ENCODE measurements at places on chromosomes 12 and 14.
A peak's percentile ranks its signal among the peaks of the same experiment; 100 is the strongest.

- H3K27ac ChIP-seq, result no peak overlapping the region
- DNase-seq, result no peak
- H3K4me3 ChIP-seq, result no peak overlapping the region
- H3K27me3 ChIP-seq, result peaks cover 20% of the 10 kb centered on the region
- H3K36me3 ChIP-seq, result no peaks in the 10 kb centered on the region
Observed at GRCh38 chr12:2092890-2093289, 40.1 kb downstream of the CACNA1C start.

GRCh38 chr14:75831952-75832351 lies 149.8 kb downstream of the TGFB3 start:
- H3K27me3 ChIP-seq, result no peaks in the 10 kb centered on the region
- no peak for DNase-seq
- H3K4me3 ChIP-seq, result no peak overlapping the region
- H3K4me1 ChIP-seq, result no peaks in the 10 kb centered on the region

DNA sequence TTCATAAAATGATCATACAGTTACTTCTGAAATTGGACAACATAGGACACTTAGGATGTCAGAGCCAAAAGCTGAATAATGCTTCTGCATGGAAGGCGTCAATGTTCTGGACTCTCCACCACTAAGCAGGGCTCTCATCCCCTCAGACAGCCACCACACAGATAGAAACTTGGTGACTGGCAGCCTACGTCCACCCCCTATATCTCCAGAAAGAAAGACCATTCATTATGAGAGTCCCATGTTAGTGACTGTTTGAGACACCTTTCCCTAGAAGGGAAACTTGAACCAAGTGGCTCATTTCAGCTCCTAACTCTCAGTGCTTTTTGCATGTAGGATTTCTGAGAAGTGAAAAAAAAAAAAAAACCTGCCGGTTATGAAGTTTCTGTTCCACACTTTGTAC lies 251.0 kb upstream of the FKBP4 start:
- peak overlapping the region; percentile 37 for H3K4me3 ChIP-seq
- peak overlapping the region; percentile 81 for H3K27ac ChIP-seq
- peak; percentile 37 for DNase-seq
- peaks cover 20% of the 10 kb centered on the region for H3K4me1 ChIP-seq
- H3K36me3 ChIP-seq, result no peaks in the 10 kb centered on the region

DNA sequence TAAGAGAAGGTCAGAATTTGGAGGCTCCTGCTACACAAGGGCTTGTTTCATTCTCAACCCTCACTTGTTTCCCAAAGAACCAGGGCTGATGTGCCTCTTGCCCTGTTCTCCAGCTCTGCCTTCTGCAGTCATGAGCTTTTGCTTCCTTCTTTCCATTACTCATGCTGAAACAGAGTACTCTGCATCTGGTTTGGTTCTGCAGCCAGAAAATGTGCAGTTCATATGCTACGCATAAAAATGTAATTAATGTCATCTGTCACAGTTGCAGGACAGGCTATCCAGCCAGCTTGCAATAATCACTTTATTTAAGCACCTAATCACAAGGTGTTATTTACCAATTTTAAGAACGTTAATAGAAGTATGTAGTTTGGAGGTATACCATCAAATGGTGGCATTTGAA lies 150.2 kb downstream of the SRGAP1 start:
- DNase-seq, result no peak
- H3K4me1 ChIP-seq, result no peaks in the 10 kb centered on the region
- H3K27ac ChIP-seq, result no peak overlapping the region

GRCh38 chr12:28367326-28367725 lies 177.1 kb downstream of the CCDC91 start:
- H3K4me1 ChIP-seq, result no peaks in the 10 kb centered on the region
- no peaks in the 10 kb centered on the region for H3K27me3 ChIP-seq
- H3K36me3 ChIP-seq, result peaks cover 68% of the 10 kb centered on the region
- no peak overlapping the region for H3K27ac ChIP-seq
- no peak for DNase-seq
- no peak overlapping the region for H3K4me3 ChIP-seq

DNA sequence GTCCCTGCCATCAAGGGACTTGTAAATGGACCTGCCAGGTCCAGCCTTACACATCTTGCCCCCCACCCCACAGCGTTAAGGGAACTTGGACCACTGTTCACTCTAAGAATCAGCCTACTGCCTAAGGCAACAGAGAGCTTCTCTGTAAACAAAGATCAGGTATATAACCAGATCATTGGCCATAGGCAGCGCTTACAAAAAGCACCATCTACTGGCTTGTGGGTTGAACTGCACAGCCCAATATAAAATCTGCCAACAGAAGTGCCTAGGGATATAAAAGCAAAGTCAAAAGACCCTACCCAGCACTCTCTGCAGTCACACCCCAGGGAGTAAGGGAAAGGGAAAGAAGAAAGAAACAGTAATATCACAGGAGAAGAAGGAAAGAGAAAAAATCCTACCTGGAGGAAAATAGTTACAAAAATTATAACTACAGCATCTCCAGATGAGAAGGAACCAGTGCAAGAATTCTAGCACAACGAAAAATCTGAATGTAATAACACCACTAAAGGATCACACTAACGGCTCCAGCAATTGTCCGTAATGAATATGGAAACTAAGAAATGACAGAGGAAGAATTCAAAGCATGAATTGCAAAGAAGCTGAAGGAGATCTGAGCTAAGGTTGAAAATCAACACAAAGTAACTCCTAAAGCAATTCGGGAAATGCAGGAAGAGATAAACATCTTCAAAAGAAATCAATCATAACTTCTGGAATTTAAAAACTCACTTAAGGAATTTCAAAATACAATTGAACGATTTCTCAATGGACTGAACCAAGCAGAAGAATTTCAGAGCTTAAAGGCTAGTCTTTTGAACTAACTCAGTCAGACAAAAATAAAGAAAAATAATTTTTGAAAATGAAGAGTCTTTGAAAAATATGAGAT lies 95.2 kb upstream of the PCED1B start:
- H3K36me3 ChIP-seq, result peaks cover 3% of the 10 kb centered on the region
- no peak overlapping the region for H3K27ac ChIP-seq
- H3K27me3 ChIP-seq, result peaks cover 10% of the 10 kb centered on the region
- DNase-seq, result peak; percentile 17
- no peak overlapping the region for H3K4me3 ChIP-seq

- no peak overlapping the region for H3K4me3 ChIP-seq
- no peaks in the 10 kb centered on the region for H3K27me3 ChIP-seq
- no peak for DNase-seq
- H3K27ac ChIP-seq, result no peak overlapping the region
Observed at GRCh38 chr14:104249089-104249488, 110.7 kb downstream of the KIF26A start.

GRCh38 chr14:77377502-77377844 lies 294 bp downstream of the SAMD15 start:
- no peak for DNase-seq
- H3K36me3 ChIP-seq, result peaks cover 29% of the 10 kb centered on the region
- H3K4me1 ChIP-seq, result peaks cover 28% of the 10 kb centered on the region
- no peaks in the 10 kb centered on the region for H3K27me3 ChIP-seq
- no peak overlapping the region for H3K27ac ChIP-seq

- no peak overlapping the region for H3K27ac ChIP-seq
- H3K4me1 ChIP-seq, result no peaks in the 10 kb centered on the region
- no peaks in the 10 kb centered on the region for H3K27me3 ChIP-seq
- no peak for DNase-seq
- peaks cover 26% of the 10 kb centered on the region for H3K36me3 ChIP-seq
- H3K4me3 ChIP-seq, result no peak overlapping the region
Observed at GRCh38 chr12:107748472-107748871, 12.5 kb downstream of the PRDM4 start.

DNA sequence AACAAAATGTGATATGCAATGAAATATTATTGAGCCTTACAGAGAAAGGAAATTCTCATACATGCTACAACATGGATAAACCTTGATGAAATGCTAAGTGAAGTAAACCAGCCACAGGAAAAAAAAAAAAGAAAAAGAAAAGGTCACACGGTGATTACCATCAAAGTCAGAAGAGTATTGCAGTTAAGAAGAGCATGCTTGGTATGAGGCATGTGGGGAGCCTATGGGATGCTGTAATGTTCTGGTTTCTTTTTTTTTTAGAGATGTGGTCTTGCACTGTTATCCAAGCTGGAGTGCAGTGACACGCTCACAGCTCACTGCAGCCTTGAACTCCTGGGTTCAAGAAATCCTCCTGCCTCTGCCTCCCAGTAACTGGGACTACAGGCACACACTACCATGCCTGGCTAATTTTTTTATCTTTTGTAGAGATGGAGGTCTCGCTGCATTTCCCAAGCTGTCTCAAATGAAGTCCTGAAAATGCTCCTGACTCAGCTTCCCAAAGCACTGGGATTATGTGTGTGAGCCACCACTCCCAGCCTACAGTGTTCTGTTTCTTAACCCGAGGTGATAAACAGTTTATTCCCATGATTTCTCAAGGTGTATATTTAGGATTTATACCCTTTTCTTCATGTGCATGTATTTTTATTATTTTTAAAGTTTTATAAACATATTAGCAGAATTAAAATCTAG lies 96.2 kb downstream of the SEC23A start:
- H3K4me1 ChIP-seq, result peaks cover 5% of the 10 kb centered on the region
- H3K27ac ChIP-seq, result no peak overlapping the region
- no peak for DNase-seq
- H3K4me3 ChIP-seq, result no peak overlapping the region
- H3K27me3 ChIP-seq, result no peaks in the 10 kb centered on the region

DNA sequence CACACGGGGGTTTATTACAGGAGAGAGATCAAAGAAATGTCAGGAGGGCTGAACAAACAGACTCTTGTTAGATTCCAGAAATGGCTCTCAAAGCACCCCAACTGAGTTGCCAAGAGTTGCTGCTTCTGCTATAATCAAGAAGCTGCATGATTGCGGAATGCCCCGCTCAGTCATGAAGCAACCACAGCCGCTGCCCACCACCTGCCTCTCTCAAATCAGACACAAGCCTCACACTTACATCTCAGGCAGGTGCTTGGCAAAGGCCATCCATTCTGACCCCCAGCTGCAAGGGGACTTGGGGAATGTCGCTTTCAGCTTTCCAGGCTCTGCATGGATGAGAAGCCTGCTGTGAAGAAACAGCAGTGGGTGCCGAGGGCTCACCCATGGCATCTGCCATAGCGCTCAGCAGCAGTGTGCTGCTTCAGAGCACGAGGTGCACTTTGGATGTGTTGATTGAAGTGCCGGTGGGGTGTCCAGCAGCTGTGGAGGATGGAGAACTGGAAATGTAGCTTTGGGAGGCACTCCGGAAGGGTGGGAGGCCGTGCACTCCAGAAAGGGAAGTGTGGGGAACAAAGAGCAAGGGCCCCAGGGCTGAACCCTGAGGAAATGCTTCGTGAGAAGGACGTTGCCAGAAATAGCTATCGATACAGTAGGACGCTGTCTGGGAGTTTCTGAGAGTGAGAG lies 37.7 kb downstream of the LRRC74A start:
- peaks cover 21% of the 10 kb centered on the region for H3K4me1 ChIP-seq
- H3K36me3 ChIP-seq, result no peaks in the 10 kb centered on the region
- no peak for DNase-seq
- H3K27ac ChIP-seq, result peak overlapping the region; percentile 21
- peak overlapping the region; percentile 45 for H3K4me3 ChIP-seq

DNA sequence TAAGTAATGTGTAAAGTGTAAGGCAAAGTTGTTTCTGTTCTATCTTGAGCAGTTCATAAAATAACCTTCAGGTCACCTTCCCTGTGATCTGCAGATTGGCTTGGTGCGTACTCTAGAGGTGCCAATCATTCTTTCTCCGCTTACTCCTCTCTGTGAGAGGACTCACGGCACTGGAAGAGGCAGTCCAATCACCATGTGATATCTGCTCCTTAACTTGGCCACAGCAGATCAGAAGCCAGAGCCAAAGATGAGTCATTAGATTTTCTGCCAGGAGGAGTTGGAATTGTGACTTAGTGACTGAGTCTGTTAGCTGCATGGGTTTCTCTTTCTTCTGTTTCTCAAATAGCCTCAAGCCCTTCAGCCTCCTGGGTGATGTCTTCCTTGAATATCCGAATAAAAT lies 165.5 kb downstream of the SLC41A2 start:
- no peak overlapping the region for H3K4me3 ChIP-seq
- DNase-seq, result no peak
- peaks cover 8% of the 10 kb centered on the region for H3K4me1 ChIP-seq
- H3K27ac ChIP-seq, result no peak overlapping the region

DNA sequence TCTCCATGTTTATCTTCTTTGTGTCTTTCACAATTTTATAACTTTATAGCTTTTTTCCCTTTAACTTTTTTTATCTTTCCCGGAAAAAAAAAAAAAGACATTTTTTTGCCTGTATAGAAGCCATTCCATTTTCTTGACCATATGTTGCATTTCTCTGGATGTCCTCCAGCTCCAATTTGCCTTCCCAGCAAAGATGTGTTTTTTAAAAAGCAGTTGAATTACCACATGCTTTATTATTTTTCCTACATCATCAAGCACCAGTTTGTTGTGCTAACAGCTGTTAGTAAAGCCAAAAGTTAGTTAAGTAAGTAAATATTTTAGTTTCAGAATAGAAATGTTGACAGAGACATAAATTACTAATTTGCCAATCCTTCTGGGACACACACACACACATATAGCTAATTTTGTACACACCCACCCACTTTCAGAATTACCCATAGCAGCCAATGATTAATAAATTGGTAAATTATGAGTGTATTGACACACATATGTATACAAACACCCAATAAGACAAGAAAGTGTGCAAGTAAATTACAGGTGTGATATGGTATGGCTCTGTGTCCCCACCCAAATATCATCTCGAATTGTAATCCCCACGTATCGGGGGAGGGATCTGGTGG lies 118.3 kb downstream of the SLC38A6 start:
- H3K27ac ChIP-seq, result no peak overlapping the region
- H3K36me3 ChIP-seq, result peaks cover 3% of the 10 kb centered on the region
- H3K4me3 ChIP-seq, result no peak overlapping the region
- H3K4me1 ChIP-seq, result peaks cover 10% of the 10 kb centered on the region

GRCh38 chr12:50690925-50691324 lies 73.0 kb upstream of the ATF1 start:
- peaks cover 39% of the 10 kb centered on the region for H3K36me3 ChIP-seq
- no peak overlapping the region for H3K27ac ChIP-seq
- DNase-seq, result no peak
- H3K4me1 ChIP-seq, result peaks cover 2% of the 10 kb centered on the region
- no peaks in the 10 kb centered on the region for H3K27me3 ChIP-seq

DNA sequence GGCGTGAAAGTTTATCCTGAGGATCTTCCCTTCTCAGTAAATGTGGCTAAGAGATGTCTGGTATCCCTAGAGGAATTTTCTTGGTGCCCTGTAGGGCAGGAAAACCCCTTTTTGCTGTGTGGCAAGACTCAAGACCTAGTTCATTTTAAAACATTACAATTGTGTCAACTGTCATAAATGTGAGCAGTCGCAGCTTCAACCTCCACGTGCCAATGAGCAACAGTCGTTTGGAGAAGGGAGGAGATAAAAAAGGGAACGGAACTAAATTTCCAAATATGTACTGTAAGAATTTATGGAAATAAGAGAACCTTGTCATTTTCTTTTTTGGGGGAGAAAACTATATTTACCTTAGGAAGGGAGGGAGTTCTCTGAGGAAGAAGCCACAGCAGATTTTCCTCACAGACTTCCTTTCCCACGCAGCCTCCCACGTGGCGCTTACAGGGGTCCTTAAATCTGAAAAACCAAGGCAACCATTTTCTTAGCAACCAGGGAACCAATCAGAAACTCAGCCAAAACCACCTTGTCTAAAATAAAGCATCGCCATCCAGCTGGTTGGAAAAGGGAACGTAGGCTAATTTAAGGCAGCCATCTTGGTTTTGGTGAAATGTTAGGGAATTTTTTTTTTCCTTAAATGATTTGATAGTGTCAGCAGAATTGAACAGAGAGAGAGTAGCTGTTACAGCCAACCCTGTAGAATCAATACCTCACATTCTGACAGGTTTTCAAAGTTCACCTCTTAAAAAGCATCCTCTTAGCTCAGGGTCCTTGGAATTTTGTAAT lies 99.1 kb downstream of the FIGNL2 start:
- H3K36me3 ChIP-seq, result no peaks in the 10 kb centered on the region
- peaks cover 20% of the 10 kb centered on the region for H3K27me3 ChIP-seq
- no peak for DNase-seq
- H3K4me3 ChIP-seq, result no peak overlapping the region

Measured in stimulated activated naive B cell treated with anti-CD40 and anti-IgM and Interleukin-4, amounts not matched to agents 10 μg/mL and 1 μg/mL and 100 μg/mL, for 72 hours (primary cell).